ENCODE measurements at places on chromosomes 16 and 17. TPM values are rescaled to one million over a fixed set of nuclear protein-coding genes. Genes with fewer than 3 reads are reported as not detected.

Gene PPM1E
- total RNA-seq: not detected

Gene FAM117A
- 10.2 TPM for total RNA-seq

- DNase-seq: peak; percentile 76
Observed at GRCh38 chr17:8997994-8998628, 23.2 kb upstream of the NTN1 start.

- DNase-seq: no peak
Observed at GRCh38 chr16:49816875-49817274, 39.0 kb downstream of the ZNF423 start.

DNA sequence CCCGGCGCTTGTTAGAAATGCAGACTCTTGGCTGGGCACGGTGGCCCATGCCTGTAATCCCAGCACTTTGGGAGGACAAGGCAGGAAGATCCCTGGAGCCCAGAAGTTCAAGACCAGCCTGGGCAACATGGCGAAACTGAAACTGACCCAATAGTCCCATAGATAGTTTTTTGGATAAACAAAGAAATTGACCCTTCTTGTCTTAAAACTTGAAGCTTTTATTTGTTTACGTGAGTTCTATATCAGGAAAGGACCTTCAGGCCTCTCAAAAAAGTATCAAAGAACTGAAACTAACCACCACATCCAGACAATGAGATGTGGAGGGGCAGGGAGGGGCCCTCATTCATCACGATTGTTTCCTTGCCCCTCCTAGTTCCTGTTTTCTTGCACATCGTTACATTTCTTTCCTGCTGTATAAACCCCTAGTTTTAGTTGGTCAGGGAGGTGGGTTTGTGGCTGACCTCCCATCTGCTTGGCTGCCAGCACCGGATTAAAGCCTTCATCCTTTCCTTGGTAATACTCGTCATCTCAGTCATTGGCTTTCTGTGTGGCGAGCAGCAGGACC is 29.9 kb upstream of the PRM1 start:
- no peak for DNase-seq

DNA sequence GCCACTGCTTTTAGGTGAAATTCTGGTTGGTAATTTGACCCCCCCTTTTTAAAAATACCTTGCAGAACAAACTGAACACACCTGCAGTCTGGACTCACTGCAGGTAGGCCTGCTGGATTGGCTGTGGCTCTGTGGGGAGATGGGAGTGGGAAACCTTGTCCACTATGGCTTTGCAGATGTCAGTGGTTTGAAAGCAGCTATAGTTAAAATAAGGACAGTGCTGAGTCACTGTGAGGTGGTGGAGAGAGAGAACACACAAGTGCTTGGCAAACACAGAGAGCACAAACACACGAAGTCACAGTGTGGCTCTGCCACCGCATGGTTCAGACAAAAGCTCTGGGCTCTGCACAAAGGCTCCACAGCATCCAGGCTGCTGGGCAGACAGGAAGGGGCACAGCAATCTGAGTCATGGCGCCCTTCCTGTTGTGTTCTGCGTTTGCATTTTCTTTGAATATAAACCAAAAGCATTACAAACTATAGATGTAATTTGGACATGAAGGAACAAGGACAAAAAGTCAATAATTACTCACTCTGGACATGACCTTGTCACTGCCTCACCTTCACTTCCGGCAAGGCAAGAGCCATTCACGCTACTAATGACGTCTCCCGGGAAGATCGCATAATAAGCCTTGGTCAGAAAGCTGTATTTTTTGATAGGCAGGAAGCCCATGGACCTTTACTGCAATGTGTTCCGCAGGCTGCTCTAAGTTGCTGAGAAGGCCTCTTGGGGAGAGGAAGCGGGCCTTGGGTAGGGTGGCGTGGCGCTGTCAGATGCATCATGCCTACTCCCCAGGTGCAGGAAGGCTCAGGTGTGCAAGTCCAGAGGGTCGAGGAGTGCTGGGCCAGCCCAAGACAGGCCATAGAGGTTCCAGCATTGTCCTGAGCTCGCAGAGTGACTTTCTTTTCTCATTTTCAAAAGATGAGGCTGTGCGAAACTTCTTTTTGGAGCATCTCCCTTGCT is 60.1 kb upstream of the MED9 start:
- peak; percentile 89 for DNase-seq

GRCh38 chr16:21023509-21024202 is 123.1 kb downstream of the LYRM1 start:
- DNase-seq: no peak

All from GM23248 (cell line).